MCF 10A (cell line): ENCODE measurements at places on chromosomes 11 and 22.

DNA sequence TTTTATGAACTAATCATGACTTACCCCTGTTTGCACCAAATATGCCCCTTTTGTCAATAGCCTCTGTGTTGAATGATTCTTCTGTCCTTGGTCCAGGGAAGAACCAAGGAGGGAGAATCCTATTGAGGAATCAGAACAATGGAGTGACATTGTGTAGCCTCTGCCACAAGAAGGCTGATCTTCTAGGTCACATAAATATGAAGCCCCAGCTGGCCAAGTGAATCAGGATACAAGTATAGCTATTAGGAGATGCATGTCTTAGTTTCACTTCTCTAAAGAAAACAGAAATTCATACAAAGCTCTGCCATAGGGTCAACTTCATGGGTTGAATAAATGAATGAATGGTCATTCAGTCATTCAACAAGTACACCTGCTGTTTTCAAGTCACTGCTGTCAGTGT is 118.2 kb upstream of the BLID start:
- DNase-seq = no peak

DNA sequence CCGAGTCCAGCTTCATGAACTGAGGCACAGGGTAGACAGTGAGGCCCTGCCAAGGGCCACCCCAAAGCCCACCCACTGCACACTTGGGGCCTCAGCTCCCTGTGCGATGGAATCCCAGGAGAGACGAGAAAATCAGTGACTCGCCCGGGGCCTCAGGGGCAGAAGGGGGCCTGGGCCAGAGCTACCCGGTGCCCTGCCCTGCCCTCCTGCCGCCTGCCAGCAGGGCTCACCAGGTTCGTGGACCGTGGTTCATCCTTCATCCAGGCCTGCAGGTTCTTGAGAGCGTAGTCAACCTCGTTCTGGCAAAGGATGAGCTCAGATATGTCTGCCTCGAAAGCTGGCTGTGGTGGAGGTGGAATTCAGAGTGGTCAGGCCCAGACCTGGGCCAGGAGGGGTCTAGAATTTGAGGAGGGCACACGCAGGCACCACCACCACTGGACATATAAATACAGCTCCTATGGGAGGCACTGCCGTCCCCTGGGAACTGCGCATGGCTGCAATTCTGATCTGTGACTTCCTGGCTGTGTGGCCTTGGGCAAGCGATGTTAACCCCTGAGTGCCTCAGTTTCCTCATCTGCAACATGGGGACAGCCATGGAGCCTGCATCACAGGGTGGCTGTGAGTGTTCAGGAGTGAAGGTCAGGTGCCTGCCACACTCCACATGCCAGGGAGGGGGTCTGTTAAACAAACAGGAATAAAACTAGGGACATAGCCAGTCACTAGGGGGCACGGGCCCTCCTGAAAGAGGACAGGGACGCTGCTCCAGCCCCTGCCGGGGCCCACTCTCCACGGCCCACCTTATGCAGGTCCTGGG is 7.5 kb downstream of the ALDH3B2 start:
- no peak for DNase-seq

DNA sequence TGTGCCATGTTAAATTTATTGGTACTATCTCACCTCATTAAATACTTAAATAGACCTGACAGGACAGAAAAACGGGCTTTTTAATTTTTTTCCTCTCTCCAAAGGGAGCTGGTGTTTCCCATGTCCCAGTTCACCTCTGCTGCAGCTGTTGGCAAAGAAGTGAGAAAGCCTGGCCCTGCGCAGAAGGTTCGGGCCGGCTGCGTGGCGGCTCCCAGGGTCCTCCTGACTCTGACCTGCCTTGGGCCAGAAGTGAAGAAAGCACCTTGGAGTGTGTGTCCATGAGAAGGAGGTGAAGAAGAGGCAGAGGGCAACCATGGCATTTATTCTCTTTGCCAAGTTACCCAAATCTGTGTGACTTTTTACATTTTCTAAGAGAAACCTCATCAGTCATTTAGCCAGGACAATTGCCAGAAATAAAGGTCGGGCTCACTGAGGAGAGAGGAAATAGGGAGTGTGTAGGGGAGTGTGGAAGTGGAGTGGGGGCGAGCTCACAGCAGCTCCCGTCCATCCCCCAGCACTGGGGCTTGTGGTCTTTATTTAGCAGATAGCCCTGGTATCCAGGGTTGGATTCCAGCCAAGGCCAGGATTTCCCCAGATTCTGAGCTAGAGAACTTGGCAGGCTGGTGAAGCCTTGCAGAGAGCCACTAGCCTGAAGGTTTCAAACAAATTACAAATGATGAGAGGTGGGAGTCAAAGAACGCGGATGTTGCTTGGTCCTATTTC is 102.4 kb upstream of the CADM1 start:
- no peak for DNase-seq

- DNase-seq = no peak
These were observed 55.6 kb downstream of the ARFGAP2 start for GRCh38 chr11:47121056-47121455.

DNA sequence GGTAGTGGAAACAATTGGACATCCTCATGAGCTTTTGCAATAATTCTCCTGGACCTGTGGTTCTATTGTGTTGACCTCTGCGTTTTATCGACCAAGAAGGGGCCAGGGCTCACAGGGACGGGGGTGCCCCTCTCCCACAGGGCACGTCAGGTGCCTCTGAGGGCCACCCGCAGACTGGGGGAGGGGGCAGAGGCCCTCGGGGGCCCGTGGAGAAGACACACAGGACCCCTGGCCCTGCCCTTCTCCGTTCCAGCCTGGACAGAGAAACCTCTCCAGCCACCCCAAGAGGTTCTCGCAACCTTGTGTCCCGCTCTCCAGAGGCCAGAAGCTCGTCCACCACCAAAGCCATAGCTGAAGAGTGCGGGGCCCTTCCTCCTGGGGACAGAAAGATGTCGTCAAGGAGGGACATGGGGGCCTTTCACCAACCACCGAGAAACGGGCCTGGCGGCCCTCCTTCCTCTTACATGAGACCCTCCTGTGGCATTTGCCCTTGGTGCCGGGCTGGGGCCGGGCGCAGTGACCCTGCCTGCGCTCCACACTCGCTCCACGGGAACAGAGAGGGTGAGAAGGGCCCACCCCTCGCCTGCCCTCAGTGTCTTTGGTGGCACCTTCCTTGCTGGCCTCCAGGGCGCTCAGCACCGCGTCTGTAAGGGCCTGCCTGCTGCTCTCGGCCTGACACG is 57.3 kb downstream of the GRAMD4 start:
- no peak for DNase-seq

- DNase-seq = peak; percentile 56
These were observed 51.7 kb downstream of the ZBTB16 start for GRCh38 chr11:114110952-114111947.

DNA sequence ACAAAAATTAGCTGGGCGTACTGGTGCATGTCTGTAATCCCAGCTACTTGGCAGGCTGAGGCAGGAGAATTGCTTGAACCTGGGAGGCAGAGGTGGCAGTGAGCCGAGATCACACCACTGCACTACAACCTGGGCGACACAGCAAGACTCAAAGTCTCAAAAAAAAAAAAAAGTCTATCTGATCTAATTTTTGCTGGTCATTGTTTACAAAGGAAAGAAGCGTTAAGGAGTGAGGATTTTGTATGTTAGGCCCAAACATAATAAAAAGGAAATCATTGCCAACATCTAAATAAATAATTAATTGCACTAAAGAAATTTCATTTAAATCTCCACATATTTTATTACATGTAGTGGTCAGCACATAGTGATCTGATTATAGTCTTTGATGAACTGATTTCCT is 2.9 kb downstream of the RBX1 start:
- no peak for DNase-seq

GRCh38 chr22:46484156-46484860 is 53.1 kb downstream of the CELSR1 start:
- no peak for DNase-seq

GRCh38 chr22:49351761-49352227 is 475.9 kb downstream of the BRD1 start:
- DNase-seq = no peak

- peak; percentile 96 for DNase-seq
These were observed 39.6 kb downstream of the CSNK2A3 start for GRCh38 chr11:11313426-11313825.

DNA sequence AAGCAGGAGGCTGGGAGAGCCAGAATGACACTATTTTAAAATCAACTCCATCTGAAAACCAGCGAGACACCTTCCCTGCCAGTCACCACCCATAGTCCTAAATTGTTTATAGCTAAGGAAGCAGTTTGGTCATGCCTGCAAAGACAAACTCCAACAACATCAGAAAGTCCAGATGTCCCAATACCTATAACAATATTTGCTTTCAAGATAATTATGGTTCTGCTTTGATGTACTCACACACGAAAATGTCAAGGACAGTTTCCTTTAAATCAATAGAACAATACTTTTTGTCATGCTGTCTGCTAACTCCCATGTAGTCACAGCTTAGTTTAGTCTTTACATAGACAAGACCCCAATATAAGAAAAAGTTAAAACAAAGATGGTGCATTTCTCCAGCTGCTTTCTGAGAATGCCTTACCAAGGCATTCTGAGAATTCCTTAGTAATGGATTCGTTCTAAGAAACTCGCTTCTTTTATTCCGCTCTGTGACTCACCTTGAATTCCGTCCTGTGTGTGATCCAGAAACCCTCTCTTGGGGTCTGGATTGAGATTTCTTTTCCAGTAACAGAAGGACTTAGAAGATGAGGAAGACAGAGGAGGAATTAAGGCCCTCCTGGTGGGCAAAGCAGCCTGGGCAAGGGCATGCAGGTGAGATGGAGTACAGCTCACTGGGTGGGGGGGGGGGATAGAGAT is 9.6 kb upstream of the SCGB2A2 start:
- no peak for DNase-seq

DNA sequence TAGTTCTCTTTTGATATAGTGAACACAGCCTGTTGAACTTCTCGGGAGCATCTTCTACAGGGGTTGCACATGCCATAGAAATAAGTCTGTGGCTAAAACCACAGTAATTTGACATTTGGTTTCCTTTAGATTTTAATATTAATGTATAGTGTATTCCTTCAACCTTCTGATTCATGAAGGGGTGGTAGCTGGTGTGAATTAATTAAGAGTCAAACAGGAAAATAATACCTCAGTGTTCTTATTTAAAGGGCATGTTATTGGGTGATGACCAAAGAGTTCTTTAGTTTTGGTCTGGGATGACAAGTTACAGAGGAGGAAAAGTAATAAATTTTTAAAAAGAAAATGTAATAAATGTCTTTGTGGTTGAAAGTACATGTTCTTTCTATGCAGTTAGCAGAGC is 86.8 kb downstream of the PDHX start:
- no peak for DNase-seq

GRCh38 chr11:60242740-60243239 is at the start of gene MS4A4E:
Gene MS4A4E (minus strand): TSS chr11:60243137. CDS start chr11:60230055, 13,082 bp downstream.
- DNase-seq = no peak

DNA sequence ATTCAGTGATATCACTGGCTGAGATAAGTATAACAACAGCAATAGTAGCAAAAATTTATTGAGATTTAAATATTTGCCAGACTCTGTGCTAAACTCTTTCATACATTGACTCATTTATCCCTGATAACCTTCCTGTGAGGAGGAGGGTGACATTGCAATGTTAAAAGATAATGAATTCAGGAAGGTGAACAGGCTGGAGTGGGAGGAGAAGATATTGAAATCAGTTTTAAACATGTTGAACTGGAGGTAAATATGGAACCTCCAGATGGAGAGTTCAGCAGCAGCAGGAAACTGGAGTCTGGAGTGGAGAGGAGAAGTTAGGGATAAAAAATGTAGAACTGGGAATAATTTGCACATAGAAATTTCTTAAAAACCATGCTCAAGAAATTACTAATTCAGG is 142.0 kb upstream of the FAT3 start:
- no peak for DNase-seq

- no peak for DNase-seq
These were observed 2.9 kb downstream of the MUC2 start for GRCh38 chr11:1077417-1078119.

DNA sequence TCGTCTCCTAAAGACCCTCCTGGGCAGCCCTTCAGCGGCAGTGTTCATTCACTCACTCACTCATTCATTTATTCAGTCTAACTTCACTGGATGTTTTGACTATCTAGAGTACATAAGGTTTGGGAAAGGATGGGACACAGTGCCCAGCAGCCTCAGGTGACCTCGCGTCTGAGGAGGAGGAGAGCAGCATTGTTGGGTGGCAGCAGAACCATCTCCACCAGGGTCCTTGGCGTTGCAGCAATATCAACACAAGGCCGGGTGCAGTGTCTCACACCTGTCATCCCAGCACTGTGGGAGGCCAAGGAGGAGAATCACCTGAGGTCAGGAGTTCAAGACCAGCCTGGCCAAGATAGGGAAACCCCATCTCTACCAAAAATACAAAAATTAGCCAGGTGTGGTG is 408.0 kb downstream of the BRD1 start:
- DNase-seq = no peak

DNA sequence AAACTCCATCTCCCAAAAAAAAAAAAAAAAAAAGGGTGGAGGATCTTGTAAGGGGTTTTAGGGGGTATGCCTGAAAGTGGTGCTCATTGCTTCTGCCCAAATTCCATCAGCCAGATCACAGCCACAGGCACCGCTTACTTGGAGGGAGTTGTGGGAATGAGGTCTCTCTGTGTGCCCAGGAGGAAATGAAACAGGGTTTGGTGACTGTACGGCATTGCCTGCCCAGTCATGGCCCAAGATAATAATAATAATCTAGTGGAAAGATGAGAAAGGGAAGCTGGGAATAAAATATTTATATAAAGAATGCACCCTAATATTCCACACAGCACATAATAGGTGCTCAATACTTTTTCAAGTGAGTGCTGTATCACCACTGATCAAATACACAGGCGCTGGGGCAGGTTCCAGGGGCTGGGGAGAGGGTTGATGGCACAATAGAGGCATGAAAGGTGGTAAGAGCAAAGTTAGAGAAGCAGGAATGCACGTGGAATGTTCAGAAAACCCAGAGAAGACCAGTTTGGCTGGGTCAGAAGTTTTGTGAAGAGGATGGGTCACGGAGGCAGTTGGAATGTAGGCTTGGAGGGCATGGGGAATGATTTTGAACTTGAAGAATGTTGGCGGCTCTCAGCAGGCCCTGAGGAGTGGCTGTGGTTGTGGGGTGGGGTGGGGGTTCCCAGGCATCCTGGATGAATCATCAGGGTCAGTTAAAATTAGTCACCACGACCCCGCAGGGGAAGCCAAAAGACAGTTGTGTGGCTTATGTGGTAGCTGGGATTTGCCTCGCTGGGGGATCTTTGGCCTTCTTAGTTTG is 12.5 kb upstream of the MB start:
- peak; percentile 96 for DNase-seq

DNA sequence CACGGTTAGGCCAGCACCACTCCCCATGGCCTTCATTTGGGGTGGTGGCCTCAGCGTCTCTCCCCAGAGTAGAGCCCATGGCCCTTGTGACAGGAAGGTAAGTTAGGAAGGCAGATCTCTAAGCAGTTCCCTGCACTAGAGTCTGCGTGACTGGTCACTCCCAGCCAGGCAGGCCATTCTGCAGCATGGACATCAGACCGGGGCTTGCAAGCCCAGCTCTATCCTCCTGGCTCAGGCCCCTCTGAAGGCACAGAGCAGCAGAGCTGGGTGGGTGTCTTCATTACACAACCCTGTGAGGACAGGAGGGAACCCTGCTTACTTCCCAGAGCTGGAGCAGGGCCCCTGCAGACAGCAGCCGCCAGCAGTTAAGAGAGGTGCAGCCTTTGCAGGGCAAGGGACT is 77.3 kb downstream of the PIWIL3 start:
- DNase-seq = no peak
